ENCODE measurements at places on chromosomes 7 and 10.
A peak's percentile ranks its signal among the peaks of the same experiment; 100 is the strongest.

GRCh38 chr7:41882745-41883420 is 180.0 kb upstream of the INHBA start:
- peak; percentile 26 for DNase-seq

- no peak for DNase-seq
Measured at GRCh38 chr7:157814931-157815705, 478.3 kb downstream of the DNAJB6 start.

GRCh38 chr7:116679500-116679899 is 7.5 kb downstream of the MET start:
- no peak for DNase-seq

DNA sequence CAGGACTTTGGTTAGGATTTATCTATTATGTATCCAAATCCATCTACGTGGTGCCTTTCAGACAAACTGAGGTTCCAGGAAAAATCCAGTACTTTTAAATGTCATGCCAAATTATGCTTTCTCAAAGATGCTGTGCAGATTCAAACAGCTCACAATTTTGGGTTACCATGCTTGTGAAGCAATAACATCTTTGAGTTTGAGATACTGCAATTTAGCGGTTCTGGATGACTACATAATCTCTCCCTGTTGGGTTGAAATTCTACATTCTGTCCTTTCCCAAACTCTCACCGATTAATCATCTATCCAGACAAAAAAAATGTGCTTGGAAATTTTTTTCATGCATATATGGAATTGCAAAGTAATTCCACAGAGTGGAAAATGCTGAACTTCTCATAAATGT is 3.5 kb downstream of the RHOBTB1 start:
- no peak for DNase-seq

DNA sequence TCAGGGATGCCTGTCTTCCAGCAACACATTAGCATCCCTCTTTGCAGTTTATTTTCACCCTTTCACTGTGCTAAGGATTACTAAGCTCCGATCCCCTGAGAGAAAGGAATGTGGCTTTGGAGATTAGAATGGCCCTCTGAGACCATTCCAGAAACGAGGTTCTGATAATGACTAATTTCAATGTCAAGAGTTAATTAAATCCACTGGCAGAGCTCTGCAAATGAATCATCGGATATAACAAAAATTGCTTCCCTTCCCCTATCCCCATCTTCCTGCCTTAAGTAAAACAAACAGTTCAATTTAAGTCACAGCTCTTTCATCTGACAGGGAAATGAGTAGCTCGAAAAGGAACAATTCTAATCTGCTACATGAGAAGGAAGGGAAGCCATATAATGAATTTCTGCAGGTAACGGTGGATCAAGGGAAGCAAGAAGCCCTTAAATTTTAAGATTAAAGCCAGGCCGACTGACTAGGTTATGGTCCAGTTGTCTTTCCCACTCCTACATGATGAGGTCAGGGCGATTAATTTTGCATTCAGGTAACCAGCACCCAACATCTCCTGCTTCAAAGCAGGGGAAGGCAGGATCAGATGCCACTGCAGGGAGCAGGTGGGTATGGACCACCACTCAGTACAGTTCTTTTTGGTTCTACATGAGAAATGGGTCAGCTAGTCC is 50.5 kb downstream of the MALSU1 start:
- no peak for DNase-seq

All from CD4-positive, alpha-beta T cell treated with Interleukin-10 for 1 hour (primary cell).